ENCODE measurements at places on chromosomes 5 and 9. TPM values are rescaled to one million over a fixed set of nuclear protein-coding genes. Genes with fewer than 3 reads are reported as not detected.
A peak's percentile ranks its signal among the peaks of the same experiment; 100 is the strongest.

DNA sequence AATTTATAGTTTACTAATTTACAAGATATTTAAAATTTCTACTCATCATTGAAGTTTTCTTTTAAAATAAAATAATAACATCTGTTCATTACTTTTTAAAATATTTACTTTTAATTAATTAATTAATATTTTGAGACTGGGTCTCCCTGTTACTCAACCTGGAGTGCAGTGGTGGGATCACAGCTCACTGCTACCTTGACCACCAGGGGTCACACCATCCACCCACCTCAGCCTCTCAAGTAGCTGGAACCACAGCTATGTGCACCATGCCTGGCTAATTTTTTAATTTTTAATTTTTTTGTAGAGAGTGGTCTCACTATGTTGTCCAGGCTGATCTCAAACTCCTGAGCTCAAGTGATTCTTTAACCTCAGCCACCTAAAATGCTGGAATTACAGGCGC, 1013.6 kb downstream of the CDH9 start:
- no peak for DNase-seq

DNA sequence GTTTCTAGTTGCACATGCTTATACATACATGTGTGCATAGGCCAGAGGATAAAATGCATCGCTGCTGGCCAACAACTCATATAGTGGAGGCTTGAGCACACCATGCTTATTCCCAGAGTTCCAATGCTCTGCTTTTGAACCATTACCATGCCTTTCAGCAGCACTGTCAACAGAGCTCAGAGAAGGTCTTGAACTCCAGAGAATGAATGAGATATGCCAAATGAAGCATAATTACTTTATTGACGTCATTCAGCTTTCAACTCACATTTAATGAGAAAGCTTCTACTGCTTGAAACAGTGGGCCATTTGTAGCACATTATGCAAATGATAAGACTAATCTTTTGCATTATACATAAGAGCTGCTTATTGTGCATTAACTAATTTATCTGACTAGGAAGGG, 765.3 kb upstream of the GRAMD2B start:
- no peak for DNase-seq

DNA sequence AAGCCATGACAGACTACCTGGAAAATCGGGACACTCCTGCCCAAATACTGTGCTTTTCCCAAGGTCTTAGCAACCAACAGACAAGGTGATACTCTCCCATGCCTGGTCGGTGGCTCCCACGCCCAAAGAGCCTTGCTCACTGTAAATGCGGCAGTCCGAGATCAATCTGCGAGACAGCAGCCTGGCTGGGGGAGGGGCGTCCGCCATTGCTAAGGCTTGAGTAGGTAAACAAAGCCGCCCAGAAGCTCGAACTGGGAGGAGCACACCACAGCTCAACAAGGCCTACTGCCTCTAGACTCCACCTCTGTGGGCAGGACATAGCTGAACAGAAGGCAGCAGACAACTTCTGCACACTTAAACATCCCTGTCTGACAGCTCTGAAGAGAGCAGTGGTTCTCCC, 272.1 kb upstream of the CCNG1 start:
- no peak for DNase-seq

GRCh38 chr5:93911609-93912008, 170.2 kb upstream of the POU5F2 start:
- no peak for DNase-seq

DNA sequence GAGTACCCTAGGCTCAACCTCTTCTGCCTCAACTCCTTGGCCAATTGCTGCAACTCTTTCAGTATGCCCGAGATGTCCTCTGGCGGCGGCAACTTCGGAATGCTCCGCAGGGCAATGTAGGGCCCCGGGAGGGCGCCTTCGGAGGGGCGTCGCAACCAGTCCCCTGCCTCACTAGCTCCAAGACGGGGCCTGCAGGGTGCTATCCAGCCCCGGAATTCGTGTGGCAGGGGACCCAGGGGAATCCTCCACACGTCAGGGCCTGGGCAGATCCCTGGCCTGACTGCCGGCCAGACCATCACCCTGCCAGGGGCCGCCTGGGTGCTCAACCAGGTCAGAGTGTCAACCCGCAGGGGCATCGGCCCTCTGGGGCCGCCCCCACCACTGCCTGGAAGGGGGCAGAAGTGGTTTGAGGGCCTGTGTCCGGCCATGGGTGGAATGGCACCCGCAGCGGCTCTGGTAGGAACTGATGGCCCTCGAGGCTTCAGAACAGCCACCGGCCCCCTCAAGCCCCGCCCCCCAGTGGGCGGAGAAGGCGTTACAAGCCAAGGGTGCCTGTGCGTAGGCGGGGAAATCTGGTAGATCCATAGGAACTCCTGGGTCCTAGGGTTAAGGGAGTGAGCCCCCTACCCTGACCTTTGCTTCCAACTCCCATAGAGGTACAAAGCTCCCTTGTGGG, at the start of gene POU5F2:
TSS of gene POU5F2 (minus strand) at position 465 of the 676 bp plus-strand sequence. CDS start at position 428, 37 bp downstream.
- no peak for DNase-seq

GRCh38 chr5:150503977-150504620, 3.8 kb upstream of the NDST1 start:
- DNase-seq, result no peak

DNA sequence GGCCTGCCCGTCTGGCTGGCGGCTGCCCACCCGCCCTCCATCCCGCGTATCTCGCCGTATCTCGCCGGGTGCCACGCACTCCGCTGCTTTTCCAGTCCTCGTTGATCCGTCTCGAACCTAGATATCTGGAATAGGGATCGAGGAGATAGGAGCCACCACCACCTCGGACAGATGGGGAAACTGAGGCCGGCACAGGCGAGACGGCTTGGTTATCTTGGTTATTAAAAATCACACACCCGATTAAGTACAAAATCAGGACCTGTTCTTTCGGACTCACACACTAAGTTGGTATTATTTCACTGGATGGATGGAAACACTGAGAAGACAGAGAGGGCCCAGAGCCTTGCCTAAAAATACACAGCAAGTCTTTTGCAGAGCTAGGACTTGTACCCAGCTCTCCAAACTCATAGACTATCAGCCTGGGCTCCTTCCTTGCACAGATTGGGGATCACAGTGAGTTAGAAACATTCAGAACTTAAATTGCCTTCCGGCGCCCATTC, 678 bp downstream of the SLC26A2 start:
- DNase-seq, result no peak

- no peak for DNase-seq
Measured at GRCh38 chr5:181099602-181100086, 31.3 kb downstream of the OR2V1 start.

GRCh38 chr5:180438785-180439780, 55.1 kb upstream of the CNOT6 start:
- no peak for DNase-seq

DNA sequence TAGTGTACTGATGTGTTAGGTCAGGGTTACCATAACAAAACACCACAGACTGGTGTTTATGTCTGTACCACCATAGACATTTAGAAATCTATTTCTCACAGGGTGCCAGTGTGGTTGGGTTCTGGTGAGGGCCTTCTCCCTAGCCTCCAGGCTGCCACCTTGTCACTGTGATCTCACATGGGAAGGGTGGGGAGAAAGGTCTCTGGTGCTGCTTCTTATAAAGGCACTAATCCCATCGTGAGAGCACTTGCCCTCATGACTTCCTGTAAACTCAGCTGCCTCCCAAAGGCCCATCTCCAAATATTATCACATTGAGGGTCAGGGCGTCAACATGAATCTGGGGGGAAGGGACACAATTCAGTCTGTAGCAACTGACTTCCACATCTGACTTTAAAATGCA, 49.8 kb downstream of the PIK3R1 start:
- no peak for DNase-seq

GRCh38 chr9:76528056-76528455, 69.1 kb downstream of the GCNT1 start:
- DNase-seq, result no peak

- no peak for DNase-seq
Measured at GRCh38 chr5:123147741-123148140, 58.7 kb downstream of the PRDM6 start.

DNA sequence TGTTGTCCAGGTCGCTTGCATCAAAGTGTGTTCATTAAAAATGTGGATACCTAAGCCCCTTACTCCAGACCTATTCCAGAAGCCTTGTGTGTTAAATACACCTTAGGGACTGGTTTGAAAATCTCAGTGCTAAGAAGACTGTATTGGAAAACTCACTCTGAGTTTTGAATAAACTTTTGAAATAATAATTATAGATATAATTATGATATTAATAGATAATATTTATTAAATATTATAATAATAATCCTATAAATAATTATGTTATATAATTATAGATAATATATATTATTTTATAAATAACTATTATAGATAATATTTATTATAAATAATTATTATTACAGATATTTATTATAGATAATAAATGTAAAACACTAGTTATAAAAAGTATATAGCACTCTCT, 165.3 kb downstream of the ARRDC3 start:
- DNase-seq, result no peak

DNA sequence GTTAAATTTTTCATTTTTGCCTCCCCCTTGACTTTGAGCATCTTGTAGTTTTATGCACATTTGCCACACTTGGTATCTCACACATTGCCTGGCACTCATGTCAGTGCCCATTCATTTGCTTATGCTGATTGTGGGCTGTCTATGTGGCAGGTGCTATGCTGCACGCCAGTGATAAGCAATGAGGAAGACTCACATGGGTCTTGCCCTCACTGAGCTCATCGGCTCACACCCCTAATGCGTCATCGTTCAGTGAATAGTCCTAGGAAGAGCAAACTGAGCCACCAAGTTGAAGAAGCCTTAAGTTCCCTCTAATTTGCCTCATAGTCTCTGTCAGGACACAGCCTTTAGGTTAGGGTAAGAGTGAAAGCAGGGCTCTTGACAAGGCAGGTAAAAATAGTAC, 209.4 kb upstream of the IL12B start:
- DNase-seq, result no peak

DNA sequence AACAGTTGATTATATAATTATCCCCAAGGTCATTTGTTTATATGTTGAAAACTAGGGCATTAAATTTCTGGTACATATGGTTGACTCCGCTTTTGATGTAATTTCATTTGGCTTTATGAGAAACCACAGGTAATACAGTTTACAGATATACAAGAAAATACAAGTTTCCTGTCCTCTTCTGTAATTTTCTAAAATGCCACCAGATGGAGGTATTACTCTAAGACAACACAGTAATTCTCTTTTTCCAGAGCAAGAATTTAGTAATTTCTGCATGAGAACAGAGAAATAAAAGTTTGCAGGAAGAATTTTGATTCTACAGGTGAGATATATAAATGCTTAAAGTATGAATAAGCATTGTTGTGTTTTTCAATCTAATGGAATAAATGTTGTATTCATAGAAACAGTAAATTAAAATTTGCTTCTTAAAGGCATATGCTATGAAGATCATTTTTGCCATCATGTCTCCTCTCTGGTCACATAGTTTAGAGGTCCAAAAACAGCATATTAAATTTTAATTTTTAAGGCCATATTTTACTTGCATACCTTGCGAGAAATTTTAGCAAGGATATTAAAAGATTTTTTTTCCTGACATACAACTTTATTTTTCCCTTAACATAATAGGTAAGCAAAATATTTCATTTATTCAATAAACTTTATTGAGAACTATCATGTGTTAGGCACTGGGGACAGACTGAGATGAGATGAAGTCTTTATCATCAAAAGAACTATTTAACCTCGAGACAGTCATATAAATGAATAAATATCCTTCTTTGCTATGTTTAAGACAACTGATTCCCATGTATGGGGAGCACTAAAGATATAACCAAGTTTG, 22.7 kb downstream of the CHD1 start:
- no peak for DNase-seq

DNA sequence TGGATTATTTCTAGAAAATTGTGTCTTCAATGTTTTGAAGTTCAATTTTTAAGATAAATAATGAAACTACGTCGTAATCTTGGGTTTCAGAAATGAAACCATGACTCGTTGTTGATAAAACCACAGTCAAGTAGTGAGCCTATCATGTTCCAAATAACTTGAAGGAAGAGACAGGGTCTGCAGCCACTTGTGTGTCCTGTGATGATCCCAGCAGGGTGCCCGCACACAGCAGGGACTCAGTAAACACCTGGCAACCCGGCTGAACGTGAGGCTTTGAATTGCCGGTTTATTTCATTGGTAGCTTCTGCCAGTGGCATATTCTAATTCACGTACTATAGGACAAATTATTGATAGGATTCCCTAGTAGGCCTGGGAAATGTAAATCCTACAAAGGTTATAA, 679.6 kb downstream of the IRX1 start:
- no peak for DNase-seq

- DNase-seq, result peak; percentile 2
Measured at GRCh38 chr9:94612071-94612470, 18.4 kb upstream of the FBP2 start.

- no peak for DNase-seq
Measured at GRCh38 chr9:89813482-89813881, 208.7 kb downstream of the GADD45G start.

- no peak for DNase-seq
Measured at GRCh38 chr9:136318111-136318775, 9.1 kb upstream of the GPSM1 start.

DNA sequence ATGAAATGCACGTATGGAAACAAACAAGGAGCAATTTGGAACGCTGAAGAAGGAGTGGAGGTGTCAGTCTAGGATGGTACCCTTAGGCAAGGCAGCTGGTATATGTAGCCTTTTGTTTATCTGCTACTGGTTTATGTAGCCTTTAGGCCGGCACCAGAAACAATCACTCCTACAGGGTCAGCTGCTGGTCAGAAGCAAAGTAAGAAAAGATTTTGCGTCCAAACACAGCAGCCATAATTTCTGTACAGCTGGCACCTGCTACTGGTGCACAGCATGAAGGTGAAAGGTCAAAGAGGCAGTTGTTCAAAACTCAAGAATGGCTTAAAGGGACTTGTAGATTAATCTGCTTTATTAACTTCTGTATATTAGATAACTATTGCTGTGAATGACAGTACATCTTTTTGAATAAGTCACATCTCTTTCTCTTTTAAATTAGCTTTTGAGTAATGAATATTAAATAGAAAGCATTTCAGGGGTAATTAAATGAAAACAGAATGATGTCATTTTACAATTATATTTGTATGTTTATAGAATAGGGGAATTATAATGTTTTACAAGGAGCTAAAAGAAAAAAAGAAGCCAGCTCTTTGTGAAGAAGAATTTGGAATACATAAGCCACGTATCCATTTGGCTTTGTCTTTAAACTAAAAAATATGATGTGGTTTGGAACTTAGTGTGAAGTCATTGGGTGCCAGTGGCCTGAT, 33.1 kb upstream of the TLX3 start:
- no peak for DNase-seq

GRCh38 chr5:145991044-145991575, 54.7 kb downstream of the SH3RF2 start:
- DNase-seq, result no peak

The BARHL1 gene
- total RNA-seq, result not detected

The SUSD3 gene
- 36.7 TPM for total RNA-seq

The ZNF618 gene
- total RNA-seq, result 0.22 TPM

The SLC22A4 gene
- total RNA-seq, result 0.88 TPM

The SPINK13 gene
- not detected for total RNA-seq

The ZNG1C gene
- 57.8 TPM for total RNA-seq

The IFNB1 gene
- 0.87 TPM for total RNA-seq

The IFNA21 gene
- not detected for total RNA-seq

The DNAI1 gene
- not detected for total RNA-seq

Measured in activated CD8-positive, alpha-beta T cell treated with anti-CD3 and anti-CD28 coated beads for 36 hours (primary cell).